Erythroblast (primary cell): ENCODE measurements at places on chromosomes 7 and 10.

- peak; percentile 61 for DNase-seq
Measured at GRCh38 chr7:14691597-14692203, 210.9 kb downstream of the DGKB start.

- no peak for DNase-seq
Measured at GRCh38 chr10:43374194-43374593, 2.8 kb downstream of the FXYD4 start.

- no peak for DNase-seq
Measured at GRCh38 chr10:127979566-127979965, 72.7 kb downstream of the PTPRE start.

DNA sequence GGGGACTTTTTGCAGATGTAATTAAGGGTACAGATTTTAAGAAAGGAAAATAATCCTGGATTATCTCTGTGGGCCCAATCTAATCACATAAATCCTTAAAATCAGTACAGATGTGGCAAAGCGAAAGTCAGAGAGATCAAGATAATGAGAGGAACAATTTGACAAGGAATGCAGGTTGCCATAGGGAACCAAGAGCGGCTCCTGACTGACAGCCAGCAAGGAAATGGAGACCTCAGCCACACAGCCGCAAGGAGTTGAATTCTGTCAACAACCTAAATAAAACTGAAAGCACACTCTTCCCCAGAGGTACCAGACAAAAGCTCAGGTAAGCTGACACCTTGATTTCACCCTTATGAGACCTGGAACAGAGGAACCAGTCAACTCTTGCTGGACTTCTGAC lies 3.4 kb upstream of the PNPLA8 start:
- DNase-seq: no peak

DNA sequence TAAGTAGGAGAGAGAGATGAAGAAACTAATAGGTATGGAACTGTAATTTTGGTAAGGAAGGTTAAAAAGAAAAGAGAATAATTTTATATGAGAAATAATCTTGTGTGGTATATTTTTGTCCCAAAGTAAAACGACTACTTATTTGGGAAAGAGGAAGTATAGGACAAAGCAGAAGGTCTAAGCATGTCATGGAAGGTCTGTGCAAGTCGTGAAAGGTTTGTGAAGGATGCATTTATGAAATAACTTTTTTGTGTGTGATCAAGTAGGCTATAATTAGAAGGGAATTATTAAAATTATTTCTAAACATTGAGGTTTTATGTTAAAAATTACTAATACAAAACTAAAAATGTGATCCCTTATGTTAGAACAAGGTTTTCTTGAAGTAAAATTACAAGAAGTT lies 63.3 kb downstream of the ZNF783 start:
- DNase-seq: no peak

GRCh38 chr7:45699726-45700390 lies 125.7 kb downstream of the ADCY1 start:
- no peak for DNase-seq

GRCh38 chr7:158595068-158595467 lies 7.4 kb upstream of the PTPRN2 start:
- DNase-seq: no peak

DNA sequence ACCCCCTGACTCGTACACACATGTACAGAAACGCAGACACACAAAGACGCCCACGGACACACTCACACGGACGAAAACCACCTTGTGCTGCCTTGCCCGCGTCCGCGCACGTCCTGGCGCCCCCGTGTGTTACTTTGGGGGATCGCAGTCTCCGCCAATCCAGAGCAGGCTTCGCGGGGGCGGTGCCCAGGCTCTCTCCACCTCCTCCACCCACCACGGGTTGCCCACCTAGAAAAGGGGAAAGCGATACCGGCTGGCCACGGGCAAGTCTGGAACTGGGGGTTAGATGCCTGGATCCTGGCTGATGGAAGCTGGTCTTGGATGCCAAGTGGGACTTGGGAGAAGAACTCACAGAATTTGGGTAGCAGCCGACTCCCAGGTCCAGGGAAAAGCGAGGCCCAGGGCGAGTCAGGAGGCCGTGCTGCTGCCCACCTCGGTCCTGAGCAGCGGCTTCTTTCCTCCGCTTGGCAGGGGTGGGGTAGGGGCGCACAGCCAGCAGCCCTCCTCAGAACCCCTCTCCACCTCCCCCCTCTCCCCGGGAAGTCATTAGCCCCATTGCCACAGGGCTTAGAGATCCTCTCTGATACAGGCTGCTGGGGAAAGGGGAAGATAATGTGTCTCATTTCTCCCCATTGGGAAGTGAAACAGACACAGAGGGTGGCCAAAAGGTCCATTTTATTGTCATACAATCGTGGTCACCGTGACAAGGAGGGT lies 4.6 kb upstream of the VGF start:
- peak; percentile 65 for DNase-seq

DNA sequence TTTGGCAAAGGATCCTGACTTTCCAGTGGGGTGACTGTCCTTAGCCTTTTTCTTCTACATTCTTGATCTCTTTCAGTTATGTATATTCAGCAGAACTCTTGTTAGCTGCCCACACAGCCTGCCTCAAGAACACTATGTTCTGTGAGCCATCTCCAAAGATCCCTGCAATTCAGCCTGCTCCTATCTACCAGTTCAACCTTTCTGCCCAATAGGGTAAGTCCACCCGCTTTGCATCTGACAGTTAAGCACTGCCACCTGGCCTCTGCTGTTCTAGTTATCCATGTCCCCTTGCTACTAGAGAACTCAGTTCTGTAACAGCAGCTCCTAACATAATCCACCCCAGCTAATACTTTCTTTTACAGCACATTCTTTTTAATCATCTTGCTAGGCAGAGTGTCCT lies 13.5 kb downstream of the OR9A2 start:
- DNase-seq: no peak

- DNase-seq: no peak
Measured at GRCh38 chr7:36742911-36743775, 18.8 kb upstream of the AOAH start.

GRCh38 chr10:15796762-15797161 lies 63.5 kb downstream of the MINDY3 start:
- no peak for DNase-seq

DNA sequence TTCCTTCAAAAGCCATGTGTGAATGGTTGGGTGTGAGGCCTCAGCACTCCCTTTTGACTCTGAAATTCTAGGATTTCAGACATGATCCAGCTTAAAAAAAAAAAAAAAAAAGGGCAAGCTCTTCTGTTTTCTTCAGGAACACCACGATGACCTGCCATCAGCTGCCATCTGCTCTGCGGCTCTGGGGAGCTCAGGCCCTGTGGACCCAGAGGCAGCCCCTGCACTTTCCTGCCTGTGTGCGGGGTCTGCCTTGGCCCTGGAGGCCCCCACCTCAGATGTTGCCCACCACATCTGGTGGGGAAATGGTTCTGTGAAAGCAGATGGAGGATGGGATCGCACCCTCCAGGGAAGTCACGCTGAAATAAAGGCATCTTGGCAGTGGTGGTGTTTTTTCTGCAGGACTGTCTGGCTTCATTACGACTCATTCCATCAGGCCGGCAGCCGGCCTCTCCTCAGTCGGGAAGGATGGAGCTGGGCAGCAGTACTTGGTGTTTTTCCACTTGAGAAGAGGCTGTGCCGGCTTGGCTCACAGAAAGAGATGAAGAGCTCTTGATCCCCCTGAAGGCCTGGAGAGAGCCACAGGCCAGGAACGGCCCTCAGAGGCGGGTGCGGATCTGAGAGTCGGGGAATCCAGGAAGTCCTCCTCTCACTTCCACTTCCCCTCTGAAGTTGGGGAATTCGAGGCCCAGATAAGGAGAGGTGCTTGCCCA lies 66.1 kb upstream of the AQP1 start:
- no peak for DNase-seq

DNA sequence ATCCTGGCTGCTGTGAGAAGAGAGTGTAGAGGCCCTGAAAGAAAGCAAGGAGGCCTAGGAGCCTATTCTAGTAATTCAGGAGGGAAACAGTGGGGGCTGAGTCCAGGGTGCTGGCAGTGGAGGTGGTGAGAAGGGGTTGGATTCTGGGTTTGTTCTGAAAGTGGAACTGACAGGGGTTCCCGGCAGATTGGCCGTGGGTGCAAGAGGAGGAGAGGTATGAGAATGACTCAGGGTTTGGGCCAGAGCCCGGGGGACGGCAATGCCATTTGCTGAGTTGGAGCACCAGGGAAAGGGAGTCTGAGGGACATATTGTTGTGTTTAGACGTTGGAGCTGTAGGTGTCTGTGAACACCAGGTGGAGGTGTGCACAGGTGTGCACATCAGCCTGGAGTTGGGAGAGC lies 38.5 kb downstream of the NPTX2 start:
- no peak for DNase-seq

- DNase-seq: no peak
Measured at GRCh38 chr7:41832941-41833340, 130.1 kb upstream of the INHBA start.

GRCh38 chr7:76074972-76075370 lies 27.1 kb downstream of the MDH2 start:
- DNase-seq: no peak

DNA sequence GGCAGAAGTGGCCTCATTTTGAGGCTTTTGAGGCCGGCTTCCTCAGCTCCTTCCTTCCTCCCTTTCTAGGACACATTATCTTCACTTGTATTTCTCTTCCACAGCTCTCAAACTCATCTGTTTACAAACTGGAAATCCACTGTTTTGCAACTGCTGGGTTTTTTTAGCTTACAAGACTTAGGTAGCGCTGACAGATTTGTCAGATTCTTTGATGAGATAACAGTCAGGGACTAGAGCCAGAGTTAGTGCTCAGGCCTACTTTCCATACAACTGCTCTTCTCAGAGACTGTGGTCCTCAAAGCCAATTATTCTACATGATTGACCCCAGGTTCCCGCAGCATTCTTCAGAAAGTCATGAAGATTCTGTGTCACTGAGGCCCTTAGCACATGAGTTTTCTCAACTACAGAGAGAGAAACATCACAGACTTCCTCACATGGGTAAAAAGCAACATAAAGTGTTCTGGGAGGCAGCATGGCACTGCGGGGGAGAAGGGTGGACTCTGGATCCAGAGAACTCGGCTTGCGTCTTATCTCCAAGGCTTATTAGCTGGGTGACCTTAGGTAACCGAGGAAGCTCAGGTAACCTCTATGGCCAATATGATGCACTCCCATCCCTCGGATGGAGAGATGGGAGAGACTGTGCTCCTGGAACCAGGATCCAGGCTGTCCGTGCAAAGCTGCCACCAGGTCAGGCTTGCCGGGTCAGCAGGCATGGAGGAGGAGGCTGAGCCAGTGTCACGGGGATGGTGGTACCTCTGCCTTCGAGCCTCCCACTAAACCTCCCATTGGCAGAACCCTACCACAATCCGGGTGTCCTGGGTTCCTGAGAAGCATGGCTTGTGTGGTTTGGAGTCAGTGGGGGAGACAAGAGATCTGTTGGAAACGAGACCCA lies 10.5 kb downstream of the DDC start:
- no peak for DNase-seq

GRCh38 chr7:73438547-73439409 lies 5.2 kb downstream of the FZD9 start:
- no peak for DNase-seq

- DNase-seq: peak; percentile 50
Measured at GRCh38 chr7:73892003-73892999, 31.3 kb downstream of the TMEM270 start.

DNA sequence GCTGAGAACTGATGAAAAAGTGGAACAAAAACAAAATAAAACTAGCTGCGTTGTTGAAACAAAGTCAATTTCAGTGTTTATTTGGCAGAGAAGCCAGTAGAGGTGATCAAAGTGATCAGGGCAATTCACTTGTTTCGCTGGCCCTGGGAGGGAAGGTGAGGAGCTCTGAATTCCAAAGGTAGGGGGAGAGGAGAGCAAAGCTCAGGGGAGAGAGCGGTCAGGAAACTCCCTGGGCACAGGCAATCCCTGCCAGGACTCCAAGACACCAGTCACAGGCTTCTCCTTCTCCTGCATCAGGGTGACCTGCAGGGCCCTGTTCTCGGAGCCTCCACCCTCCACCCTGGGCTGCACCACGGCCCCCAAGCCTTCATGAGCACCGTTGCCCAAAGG lies 6.8 kb upstream of the KIAA1217 start:
- no peak for DNase-seq

GRCh38 chr7:48299580-48300169 lies 128.4 kb downstream of the ABCA13 start:
- peak; percentile 60 for DNase-seq

DNA sequence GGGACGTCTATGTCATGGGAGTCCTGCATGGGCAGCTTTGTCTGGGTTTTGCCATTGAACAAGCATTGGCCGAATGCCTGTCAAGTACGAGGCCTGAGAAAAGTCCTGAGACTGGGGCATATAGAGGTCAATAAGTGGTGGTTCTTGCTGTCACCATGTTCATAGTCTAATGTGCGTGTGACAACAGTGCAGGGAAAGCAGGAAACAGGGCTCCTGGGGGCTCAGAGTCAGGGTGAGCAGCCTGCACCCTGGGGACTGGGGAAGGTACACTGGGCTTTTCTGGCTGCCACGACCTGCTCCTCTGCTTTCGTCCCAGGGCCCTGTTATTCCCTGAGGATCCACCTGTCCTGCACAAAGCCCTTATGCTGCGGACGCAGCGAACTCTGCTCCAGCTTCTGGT lies 21.3 kb downstream of the FAM241B start:
- DNase-seq: no peak

DNA sequence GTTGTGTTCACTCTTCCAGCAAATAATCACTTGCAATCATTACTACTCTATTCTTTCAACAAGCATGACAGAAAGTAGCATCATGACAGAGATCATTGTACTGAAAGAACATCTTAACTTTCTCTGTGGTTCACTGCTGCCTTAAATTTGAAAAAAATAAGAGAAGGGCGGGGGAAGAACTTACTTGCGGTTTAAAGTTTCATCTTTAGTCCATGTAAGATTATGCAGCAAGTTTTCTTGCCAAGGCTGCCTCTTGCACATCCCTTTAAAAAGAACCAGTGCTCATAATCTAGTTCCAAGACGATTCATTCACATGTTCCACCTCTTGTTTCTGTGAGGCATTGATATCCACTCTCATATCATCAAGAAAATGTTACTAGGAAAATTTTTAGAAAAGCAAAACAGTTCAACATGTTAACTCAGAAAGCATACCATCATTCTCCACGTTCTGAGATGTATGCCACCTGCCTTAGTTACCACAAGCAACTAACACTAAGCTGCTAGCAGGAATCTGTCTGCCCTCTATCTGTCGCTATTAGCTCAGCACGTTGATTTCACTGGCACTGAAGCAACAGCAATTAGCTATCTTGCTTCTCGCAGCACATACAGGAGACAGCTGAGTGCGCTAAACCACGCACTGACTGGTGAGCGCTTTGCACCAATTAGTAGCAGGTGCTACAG lies at the start of gene PCDH15:
Gene PCDH15 (minus strand): TSS at position 491 of the 681 bp plus-strand sequence. CDS start 136,969 bp downstream, outside the sequence.
- DNase-seq: peak; percentile 1

- DNase-seq: no peak
Measured at GRCh38 chr10:69801434-69802315, at the start of gene COL13A1. Gene COL13A1, plus strand, starts transcription at chr10:69801906. Its CDS starts 518 bp downstream, at chr10:69802424.

GRCh38 chr10:12357525-12358151 lies 8.3 kb downstream of the CAMK1D start:
- DNase-seq: no peak

DNA sequence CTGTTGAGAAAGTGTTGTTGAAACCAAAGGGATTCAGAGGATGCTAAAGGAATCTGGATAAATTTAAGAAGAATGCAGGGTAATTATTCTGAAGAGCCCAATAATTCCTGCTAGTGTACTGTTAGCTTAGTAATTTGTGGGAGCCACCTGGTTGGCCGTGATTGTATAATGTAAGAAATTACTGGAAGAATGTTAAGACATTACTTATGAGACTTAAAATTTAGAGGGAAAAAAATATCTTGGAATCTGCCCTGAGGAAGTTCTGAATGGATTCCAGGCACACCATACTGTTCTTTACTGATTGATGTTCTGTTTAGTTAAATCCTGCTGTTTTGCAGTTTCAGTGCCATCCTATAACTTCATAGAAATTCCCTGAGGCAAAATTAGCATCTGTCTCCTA lies 155.0 kb upstream of the RHOBTB1 start:
- no peak for DNase-seq
